ENCODE measurements at places on chromosomes 6 and 20.

DNA sequence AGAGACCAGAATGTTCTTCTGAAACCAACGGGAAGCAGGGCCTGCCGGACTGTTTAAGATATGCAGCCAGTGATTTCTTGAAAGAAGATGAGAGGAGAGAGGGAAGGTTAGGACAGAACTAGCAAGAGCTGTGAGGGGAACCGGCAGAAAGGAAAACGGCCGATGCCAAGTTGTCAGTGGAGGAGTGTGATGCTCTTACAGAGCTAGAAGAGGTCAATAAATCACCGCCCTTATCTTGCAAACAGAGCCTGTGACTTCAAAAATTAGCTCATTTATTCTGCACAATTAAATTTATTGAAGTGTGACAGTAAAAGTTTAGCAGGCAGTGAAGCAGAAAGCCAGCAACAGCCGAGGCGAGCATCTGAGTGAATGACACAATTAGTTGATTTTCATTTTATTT lies 509.5 kb upstream of the ID4 start:
- DNase-seq: no peak

DNA sequence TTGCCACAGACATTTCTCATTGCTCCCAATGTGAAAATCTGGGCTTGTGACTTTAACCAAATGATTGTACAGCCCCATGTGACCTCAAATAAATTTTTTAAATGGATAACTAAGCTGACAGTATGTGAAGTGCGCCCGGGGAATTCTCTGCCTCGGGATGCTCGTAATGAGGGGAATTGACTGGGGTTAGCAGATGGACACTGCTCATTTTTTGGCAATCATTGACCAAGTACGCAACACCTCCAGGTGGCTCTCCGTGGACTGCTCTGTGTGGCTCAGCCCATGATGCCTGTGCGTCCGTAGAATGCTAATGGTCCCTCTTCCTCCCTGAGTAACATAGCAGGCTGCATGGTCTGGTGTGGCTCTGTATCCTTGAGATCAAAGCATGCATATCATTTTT lies 42.4 kb downstream of the FARS2 start:
- no peak for DNase-seq

DNA sequence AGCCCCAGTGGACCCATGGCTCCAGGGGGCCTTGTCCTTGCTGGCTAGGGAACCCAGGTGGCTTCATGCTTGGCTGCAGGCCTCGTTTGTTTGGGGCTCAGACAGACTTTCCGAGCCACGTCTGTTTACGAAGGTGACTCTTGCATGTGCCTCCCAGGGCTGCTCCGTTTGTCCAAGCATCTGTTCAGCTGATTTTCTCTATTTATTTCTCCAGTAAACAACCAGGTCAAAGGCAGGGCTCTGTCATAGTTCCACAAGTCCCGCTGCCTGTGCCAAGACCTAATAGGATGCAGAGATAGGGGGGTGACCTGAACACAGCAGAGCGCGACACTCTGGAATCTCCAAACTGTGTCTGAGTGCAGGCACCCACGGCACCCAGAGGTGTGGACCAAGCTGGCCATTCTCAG lies 12.8 kb upstream of the SPO11 start:
- DNase-seq: no peak

DNA sequence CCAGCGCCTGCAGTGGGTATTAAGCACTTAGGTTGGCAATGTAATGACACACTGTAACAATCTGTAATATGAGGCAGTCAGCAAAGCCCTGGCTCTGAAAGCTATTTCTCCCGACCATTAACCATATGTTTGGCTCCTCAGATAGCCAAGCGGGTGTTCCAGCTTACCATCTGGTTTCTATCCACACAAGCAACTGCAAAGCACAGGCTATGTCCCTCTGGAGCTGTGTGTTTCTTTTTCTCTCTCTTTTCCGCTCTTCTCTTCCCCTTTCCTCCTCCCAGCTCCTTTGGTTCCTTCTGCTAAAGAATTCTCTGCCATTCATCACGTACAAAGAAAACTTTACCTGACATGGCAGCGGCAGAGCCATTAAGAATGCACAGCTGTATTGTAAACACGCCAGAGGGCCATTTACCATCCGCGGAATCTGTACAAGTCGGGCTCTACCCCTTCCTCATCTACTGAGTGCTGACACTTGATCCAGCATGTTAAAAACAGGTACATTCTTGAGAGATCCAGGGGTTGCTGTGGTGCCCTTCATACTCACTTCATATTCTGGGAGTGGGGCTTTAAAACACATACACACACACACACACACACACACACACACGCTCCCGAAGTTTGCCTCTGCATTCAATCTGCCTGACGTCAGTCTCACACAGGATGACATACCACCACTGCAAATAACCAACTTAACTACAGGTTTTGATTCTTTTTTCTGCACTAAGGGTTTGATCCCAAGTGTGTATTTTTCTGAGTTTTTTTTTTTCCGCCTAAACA lies 77.2 kb downstream of the BACH2 start:
- peak; percentile 22 for DNase-seq

DNA sequence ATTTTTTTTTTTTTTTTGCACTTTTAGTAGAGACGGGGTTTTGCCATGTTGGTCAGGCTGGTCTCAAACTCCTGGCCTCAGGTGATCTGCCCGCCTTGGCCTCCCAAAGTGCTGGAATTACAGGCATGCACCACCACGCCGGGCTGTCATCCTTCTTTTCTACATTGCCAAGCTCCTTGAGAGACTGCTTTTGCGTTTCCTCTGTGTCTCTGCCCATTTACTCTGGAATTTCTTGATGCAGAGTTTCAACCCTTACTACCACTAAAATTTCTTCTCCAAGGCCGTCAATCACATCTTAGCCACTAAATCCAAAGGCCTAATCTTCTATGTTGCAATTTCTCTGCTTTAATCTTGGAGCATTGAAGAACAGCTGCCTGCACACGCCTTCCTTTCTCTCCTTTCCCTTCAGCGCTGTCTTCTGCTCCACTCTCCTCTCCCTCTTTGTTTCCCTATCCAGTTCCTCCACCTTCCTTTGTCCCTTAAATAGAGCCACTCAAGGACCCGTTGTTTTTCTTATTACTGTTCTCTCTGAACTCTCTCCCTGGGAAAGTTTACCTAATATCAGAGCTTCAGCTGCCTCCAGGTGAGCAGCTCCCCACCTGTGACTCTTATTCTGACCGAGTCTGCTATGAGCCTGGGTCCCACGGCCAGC lies 98.8 kb downstream of the SLC35B3 start:
- DNase-seq: no peak

DNA sequence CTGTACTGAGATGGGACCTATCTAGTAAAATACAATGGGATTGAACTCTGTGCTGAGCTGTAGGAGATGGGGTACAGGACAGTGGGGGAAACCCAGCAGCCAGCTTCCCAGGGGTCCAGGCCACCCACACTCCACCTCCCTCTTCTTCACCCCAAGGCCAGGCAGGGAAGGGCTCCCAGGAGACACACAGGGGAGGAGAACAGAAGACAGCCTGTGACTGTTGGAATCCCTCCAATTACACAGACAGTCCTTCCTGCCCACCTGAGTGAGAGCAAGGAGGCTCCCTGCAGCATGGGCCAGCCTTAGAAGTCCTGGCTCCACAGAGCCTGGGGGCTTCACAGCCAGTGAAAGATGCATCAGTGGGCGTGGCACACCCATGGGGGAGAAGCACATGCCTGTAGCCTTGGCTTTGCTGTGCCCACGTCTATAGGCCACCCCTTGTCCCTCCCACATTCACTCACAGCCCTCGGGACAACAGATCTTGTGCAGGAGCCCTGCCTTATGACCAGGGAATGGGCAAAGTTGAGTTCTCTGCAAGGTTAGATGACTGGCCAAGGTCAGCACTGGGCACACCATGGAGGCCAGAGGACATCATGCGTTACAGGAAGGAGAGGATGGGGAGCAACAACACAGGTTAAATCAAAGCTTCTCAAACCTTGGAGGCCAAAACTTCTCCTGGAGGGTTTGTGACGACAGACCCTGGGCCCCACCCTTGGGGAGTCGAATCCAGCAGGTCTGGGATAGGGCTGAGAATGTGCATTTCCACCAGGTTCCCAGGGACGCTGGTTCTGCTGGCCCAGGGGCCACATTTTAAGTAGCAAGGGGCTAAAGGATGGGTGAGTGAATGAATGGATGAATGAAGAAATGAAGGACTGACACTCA lies 12.3 kb upstream of the CST7 start:
- no peak for DNase-seq

- no peak for DNase-seq
Measured at GRCh38 chr6:6870921-6871320, 236.8 kb upstream of the RREB1 start.

GRCh38 chr20:63183422-63184146 lies 32.3 kb downstream of the YTHDF1 start:
- DNase-seq: no peak

DNA sequence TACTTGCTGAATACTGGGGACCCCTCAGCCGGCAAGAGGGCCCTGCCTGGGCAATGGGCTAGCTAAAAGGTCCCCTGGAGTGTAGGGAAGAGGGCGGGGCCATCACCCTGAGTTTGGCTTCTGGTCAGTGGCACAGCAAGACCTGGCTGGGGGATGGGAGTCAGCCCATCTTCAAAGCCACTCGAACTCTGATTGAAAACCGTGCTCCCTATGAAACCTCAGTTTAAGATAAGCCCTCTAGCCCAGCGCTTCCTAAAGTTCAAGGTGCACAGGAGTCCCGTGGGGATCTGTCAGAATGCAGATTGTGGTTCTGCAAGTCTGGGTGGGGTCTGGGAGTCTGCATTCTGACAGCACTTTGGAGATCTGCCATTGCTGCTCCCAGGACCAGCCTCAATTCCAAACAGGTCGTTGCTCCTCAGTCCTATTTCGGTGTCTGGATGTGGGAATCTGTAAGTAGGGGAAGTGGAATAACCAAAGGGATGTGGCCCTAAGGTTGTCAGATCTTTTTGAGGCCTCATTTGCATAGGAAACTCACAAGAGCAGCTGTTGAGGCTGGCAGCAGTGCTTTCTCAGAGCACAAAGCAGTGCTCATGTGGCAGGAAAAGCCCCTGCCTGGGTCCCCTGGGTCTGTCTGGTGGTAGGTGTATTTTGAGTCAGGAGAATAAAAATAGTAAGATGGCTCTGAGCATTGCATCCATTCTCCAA lies 85.3 kb upstream of the SCP2D1 start:
- no peak for DNase-seq

All from HS-5 (cell line).